ENCODE measurements at places on chromosomes 5 and 9.

DNA sequence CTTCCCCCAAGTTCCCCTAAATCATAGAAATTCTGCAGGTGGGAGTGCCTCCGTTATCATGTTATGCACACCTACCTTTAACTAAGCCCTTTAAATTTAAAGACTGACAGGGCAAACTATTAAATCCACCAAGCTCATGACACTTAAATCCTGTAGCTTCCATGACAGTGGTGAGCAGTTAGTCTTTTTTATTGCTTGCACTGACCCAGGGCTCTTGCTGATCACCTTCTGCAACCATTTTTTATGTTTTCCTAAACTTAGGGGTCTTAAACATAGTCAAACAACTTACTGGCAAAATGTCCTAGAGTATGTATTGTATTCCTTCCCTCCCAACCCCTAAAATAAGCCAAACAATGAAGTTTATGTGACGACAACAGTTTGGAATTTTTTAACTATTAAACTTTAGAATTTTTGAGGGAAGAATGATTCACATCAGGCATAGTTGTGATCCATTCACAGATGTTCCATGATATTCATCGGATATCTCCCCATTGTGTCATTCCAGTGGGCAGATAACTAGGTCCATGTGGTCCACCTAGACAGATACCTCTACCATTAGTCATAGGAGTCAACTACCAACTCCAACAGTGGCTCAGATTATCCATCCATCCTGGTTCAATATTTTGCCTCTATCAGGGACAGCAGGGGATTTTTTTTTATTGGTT, 283.1 kb downstream of the ADAMTS6 start:
- no peak for DNase-seq

DNA sequence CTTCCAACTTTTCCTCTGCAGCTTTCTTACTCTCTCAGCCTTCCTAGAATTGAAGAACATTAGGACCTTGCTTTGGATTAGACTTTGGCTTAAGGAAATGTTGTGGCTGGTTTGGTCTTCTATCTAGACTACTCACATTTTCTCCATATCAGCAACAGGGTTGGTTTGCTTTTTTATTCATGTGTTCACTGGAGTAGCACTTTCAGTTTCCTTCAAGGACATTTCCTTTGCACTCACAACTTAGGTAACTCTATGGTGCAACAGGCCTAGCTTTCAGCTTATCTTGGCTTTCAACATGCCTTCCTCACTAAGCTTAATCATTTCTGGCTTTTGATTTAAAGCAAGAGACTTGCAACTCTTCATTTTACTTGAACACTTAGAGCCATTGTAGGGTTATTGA, 153.1 kb downstream of the CCDC192 start:
- DNase-seq = no peak

DNA sequence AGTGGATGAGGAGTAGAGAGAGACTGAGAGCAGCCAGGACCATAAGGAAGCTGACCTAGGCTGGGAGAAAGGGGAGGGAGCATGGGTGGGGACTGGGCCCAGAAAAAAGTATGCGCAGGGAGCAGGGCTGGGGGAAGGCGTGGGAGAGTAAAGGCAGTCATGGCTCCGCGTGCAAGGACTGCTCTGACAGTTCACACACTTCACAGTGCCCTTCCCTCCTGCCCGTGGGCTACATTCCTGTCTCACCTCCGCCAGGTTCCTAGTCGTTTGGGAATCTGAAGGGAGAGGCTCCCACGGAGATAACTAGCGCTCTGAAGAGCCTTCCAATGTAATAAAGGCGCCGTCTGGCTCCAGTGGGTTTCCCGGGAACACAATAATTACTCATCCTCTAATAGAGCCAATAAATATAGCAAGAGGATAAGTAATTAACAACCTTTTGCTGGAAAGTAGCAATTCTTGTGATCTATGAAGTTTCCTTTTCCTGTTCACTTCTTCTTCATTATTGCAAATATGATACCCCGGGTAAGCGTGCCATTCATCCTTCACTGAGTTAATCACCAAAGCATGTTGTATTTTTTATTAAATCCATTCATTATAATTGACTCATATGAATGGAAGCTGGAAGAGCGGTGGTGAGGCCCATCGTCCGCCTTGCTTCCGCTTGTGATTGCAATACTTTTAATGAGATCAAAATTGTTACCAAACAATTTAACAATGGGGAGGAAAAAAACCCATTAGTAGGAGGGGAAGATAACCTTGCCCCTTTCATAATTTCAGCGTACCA, 39.3 kb downstream of the TTLL11 start:
- no peak for DNase-seq

DNA sequence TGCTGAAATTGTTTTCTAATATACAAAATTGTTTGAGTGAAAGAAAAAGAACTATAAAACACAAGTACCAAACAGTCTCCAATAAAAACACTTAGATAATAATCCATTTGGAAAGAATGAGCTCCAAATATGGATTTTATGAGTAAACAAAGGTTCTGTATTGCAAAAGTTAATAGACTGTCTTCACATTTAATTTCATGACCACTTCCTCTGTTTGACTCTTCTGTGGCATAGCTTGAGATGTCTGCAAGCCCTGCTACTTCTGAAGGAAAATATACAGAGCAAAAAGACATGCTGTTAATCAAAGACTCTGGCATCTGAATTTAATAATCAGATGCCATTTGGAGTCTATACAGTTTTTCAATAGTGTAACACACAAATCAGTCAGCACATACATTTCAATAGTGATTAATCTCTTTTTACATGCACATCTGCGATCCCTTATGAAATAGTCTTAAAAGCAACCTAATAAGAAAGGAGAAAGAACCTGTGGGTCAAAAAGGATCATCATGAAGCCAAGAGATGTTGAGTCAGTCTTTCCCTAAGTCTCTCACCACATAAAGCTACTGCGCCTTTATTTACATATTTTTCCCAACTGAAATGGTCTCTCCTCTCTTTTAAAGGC, 165.4 kb upstream of the LHFPL2 start:
- DNase-seq = no peak

- DNase-seq = no peak
These were observed 44.5 kb upstream of the ANGPTL2 start for GRCh38 chr9:127166651-127167524.

- no peak for DNase-seq
These were observed 92.2 kb downstream of the APBA1 start for GRCh38 chr9:69579760-69580581.

DNA sequence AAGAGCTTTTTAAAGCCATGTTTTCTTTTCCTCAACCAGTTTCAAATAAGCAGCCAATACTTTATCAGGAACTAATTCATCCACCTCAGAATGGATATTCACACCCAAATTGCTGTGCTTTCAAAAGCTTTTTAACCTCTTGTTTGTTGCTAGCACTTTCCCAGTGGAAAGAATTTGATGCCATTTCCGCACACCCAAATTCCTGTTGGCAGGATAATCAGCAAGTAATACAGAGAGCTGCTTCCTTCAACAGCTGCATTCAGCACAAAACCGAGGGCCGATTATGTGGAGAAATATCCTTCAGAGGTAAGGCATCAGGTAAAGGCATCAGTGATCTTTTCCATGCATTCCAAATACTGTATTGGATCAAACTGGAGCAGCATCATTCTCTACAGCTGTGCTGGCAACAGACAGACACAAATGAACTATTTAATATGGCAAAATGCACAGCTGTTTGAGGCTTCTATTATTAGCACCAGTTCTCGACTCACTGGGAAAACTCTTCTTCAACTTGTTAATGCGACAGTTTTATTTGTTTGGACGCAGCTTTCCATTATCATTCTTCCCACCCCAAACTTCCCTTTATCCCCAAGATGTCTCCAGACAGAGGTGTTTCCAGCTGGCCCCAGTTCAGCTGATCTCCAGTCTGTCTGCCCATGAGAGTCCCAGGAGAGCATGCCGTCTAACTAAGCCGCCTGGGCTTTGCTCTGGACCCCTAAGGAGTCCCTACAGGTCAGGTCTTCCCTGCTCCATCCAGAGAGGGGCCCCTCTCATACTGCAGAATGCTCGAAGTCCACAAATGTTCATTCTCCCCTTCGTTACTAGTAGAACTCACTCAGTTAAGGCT, 22.2 kb upstream of the MGAT1 start:
- DNase-seq = no peak

DNA sequence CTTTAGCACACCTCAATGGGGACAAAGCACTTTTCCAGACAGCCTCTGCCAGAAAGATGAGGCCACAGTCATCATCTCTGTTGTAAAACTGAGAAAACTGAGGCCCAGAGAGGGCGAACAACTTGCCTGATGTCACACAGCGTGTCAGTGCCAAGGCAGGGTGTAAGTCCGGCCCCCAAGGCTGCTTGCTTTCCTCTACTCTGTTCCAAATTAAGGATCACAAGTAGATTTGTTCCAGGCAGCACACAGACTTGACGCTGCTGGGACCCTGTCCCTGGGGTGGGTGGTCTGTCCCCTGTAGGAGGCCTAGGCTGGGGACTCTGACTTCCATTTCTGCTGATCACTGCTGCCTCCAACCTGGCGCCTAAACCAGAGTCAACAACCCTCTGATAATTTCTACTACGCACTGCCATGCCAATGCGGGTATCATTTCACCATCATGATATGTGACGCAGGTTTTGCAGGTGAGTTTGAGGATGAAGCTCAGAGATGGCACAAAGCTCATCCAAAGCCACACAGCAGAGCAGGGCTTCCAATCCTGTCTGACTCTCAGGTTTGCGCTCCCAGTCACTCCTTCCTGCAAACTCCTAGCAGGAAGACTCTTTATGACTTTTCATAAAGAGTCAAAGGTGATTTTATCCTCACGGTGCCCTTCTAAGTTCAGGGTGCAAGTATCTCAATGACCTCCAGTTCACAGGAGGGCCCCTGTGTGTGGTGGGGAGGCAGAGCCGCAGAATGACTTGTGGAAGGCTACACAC, 13.5 kb upstream of the RALGDS start:
- no peak for DNase-seq
